ENCODE measurements at places on chromosomes 2 and 18.

DNA sequence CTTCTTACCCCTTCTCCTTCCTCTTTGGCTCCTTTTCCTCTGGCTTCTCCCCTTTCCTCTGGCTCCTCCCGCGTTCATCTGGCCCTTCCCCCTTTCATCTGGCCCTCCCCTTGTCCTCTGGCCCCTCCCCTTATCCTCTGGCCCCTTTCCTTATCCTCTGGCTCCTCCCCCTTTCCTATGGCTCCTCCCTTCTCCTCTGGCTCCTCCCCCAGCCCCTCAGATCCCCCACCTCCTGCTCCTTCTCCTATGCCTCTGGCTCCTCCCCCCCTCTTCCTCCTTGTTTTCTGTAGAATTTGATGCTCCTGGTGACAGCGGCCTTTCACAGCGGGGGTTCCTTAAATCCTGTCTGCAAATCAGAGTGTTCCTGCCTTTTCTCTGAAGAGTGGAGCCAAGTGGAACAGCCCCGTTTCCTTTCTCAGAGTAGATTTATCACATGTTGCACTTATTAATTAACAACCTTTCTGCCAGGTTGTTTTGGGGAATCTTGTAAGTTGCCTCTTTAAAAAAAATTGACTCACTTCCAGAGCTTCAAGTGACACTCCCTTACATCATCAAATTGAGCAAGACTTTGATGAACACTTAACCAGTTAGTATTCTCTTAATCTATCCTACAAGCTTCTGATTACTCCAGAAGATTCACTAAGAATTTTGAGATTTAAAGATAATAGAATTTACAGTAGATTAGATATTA lies 27.9 kb downstream of the FABP1 start:
- peak; percentile 14 for DNase-seq

- DNase-seq, result no peak
Measured at GRCh38 chr2:102107741-102108070, 34.8 kb upstream of the IL1R1 start.

DNA sequence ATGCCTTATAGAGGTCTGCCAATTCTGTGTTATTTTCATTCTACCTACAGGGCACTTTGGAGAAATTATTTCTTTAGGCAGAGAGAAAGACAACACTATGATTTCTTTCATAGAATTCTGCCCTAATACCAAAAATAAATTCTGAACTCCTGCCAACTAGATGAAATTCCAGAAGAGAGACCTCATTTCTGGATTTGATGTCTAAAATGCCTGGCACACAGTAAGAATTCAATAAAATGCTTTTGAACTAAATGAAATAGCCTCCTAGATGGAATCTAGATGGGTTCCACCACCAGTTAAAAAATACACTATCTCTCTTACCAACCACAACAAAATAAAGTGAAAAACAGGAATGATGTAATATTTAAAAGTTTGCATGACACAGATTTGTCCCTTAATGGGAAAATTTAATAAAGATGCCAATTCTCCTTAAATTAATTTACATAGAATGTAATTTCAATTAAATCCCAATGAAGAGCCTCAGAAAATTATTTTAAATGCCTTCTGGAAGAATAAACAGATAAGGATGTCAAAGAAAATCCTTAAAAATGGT lies 75.0 kb downstream of the OSBPL1A start:
- DNase-seq, result no peak

DNA sequence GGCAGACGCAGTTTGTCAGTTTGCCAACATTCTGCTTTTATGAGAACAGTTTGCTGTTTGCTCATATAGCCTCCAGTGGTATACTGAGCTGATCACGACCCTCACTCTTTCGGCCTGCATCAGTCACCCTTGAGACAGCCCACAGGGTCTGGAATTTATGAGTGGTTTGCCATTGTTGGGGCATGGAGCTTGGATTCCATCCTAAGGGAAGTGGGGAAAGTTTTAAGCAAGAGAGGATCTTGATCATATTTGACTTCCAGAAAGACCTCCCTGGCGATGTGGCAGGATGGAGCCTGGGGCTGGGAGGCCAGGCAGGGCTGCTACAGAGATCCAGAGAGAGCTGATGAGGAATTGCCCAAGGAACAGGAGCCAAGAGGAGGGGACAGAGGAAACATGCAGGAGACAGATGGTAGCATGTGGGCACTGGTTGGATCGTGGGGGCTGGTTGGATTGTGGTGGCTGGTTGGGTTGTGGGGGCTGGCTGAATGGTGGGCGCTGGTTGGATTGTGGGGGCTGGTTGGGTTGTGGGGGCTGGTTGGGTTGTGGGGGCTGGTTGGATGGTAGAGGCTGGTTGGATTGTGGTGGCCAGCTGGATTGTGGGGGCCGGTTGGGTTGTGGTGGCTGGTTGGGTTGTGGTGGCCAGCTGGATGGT lies 27.3 kb upstream of the GPR17 start:
- no peak for DNase-seq

DNA sequence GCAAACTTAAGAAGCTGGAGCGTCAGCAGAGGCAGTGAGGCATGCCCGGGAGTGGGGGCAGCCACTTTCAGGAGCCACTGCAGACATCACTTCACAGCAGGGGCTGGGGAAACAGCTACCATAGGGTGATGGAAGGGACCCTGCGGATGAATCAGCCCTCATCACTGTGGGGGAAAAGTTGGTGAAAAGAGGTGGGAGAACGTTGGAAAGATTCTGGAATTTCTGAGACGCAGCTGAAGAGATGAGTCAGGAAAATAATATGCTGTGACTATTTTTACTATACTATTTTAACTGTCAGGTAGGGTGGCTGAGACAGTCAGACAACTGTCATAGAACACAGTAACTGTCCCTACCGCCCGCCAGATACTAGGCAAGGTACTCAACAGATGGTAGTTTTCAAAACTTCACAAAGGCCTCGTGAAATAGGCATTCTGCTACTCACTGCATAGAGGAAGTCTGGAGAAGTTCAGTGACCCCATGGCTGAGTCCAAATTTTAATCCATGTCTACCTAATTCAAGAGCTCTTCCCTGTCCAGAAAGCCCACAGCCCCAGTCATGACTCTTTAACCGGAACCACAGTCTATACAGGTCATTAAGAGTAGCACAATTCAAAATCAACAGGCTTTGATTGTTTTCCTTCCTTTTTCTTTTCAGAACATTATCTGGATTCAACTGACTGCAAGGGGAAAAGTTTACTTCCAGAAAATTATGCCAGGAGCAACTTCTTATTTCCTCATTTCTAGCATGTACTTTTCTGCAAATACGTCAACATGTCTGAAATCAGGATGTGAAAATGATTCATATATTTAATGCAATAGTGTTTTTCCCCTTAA lies 39.3 kb upstream of the EPB41L3 start:
- no peak for DNase-seq

DNA sequence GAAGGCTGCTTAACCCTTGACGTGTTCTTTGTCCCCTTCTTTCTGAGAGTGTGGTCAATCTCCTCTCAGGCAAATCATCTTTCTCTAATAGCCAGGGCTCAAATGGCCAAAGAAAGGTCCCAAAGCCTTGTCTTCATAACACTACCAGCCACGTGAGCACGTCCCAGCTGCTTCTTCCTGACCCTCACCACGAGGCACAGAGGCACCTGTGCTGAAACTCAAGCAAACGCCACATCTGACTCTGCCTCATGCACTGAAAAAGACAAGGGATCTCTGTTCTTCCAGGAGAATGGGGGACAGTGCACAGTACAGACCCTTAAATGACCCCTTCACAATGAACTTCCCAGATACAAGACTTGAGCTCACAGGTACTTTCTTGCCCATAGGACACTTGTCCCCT lies 31.8 kb downstream of the BCL11A start:
- DNase-seq, result no peak

- no peak for DNase-seq
Measured at GRCh38 chr2:233387225-233387624, 32.9 kb downstream of the DGKD start.

DNA sequence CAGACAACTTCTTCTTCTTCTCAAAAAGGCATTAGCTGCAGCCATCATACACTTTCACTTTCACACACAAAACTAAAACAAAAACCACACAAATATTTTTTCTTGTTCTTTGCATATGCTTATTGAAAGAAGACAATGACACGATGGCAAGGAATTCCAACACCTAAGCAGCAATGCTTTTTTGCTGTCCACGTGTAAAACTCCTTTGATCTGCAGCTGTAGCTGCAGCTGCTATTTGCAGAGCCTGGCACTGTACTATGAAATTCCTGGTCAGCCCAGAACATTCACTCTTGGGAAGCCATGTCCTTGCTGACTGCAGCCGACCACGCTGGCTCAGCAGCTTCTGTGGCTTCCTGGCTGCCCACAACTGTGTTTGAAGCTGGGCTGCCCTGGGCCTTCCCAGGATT lies 316.2 kb downstream of the CDH2 start:
- DNase-seq, result peak; percentile 44

All from OCI-M1 (cell line).